ENCODE measurements at places on chromosomes 7 and 10. TPM values are rescaled to one million over a fixed set of nuclear protein-coding genes. Genes with fewer than 3 reads are reported as not detected.

FFAR4 gene
- polyA plus RNA-seq, result 0.57 TPM

A1CF gene
- not detected for polyA plus RNA-seq

SPDYE8 gene
- polyA plus RNA-seq, result not detected

SPDYE18 gene
- polyA plus RNA-seq, result 0.49 TPM

CTAGE15 gene
- polyA plus RNA-seq, result 0.09 TPM

CALHM2 gene
- 9.6 TPM for polyA plus RNA-seq

PON1 gene
- polyA plus RNA-seq, result 0.54 TPM

TAS2R3 gene
- polyA plus RNA-seq, result not detected

RET gene
- polyA plus RNA-seq, result 34.1 TPM

IDE gene
- 8.8 TPM for polyA plus RNA-seq

CNPY1 gene
- not detected for polyA plus RNA-seq

WEE2 gene
- polyA plus RNA-seq, result not detected

SLC26A5 gene
- polyA plus RNA-seq, result 0.56 TPM

CAMK1D gene
- polyA plus RNA-seq, result 3.9 TPM

CRTAC1 gene
- polyA plus RNA-seq, result 0.72 TPM

PTER gene
- 2.2 TPM for polyA plus RNA-seq

SHH gene
- 7.0 TPM for polyA plus RNA-seq

MLXIPL gene
- polyA plus RNA-seq, result 248 TPM

GIMAP6 gene
- 11.0 TPM for polyA plus RNA-seq

KIAA1549 gene
- 1.7 TPM for polyA plus RNA-seq

LBX1 gene
- not detected for polyA plus RNA-seq

AKR1C8 gene
- polyA plus RNA-seq, result not detected

GIGYF1 gene
- 49.8 TPM for polyA plus RNA-seq

TDRD1 gene
- polyA plus RNA-seq, result 0.03 TPM
